ENCODE measurements at places on chromosomes 6 and 20.

GRCh38 chr6:123398072-123398471 lies 238.7 kb downstream of the TRDN start:
- DNase-seq, result no peak

- peak; percentile 89 for DNase-seq
Observed at GRCh38 chr6:83192871-83193746, at the start of the genes PGM3 and RWDD2A. TSS of gene PGM3 (minus strand) at chr6:83193265. CDS start at chr6:83191012, 2,253 bp downstream. TSS of gene RWDD2A (plus strand) at chr6:83193357. CDS start at chr6:83194452, 1,095 bp downstream.

DNA sequence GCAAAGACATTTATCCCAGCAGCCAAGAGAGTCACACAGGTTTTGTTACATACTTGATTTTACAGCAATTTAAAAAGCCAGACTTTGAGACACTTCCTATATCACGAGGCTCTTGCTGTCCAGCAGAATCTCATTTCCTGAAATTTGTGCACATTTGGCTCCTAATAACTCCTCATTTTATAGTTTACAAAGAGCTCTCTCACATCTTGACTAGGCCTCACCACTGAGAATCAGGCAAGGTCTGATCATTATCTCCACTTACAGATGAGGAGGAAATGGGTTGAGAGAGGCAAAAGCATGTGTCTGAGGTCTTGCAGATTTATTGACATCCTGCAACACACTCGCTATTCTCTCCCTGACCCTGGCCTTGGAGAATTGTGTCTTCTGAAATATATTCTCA lies 426.8 kb downstream of the MAFB start:
- no peak for DNase-seq

DNA sequence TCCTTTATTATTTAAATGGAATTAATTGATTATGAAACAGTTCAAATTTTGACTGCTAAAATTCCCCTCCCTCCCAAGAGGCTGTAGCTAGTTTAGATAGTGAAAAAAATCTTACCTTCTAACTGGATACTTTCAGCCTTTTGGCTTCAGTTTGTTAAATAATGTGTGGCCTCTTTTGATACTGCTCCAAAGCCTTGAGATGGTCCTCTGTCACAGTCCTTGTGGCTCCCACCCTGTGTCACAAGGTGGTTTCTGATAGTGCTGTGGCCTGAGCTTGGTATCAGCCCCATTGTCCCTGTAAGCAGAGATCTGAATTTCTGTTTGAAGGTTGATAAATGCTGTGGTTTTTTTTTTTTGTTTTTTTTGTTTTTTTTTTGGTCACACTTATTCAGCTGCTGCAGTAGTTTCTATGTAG lies 20.8 kb downstream of the PANK2 start:
- DNase-seq, result no peak

GRCh38 chr6:168520233-168520632 lies 79.2 kb downstream of the SMOC2 start:
- no peak for DNase-seq

DNA sequence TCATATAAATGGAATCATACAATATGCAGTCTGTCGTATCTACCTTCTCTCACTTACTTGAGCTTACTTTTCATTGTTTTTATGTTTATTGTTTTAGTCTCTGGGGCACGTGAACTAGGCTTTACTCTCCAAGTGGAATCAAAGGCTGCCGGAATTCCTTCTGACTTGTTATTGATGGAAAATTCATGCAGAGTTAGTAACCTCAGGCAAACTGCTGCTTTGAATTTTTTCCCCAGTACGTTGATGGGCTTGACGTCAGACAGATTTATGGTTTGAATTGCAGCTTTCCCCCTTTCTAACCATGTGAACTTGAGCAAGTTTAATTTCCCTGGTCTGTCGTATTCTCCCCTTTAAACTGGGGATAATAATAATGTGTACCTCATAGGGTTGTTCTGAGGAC lies 68.6 kb downstream of the ZDHHC14 start:
- peak; percentile 67 for DNase-seq

- no peak for DNase-seq
Observed at GRCh38 chr20:50692552-50692933, 1.2 kb upstream of the RIPOR3 start.

GRCh38 chr6:16511723-16512489 lies 249.4 kb downstream of the ATXN1 start:
- no peak for DNase-seq

- peak; percentile 31 for DNase-seq
Observed at GRCh38 chr6:152296648-152297376, 340.4 kb downstream of the SYNE1 start.

DNA sequence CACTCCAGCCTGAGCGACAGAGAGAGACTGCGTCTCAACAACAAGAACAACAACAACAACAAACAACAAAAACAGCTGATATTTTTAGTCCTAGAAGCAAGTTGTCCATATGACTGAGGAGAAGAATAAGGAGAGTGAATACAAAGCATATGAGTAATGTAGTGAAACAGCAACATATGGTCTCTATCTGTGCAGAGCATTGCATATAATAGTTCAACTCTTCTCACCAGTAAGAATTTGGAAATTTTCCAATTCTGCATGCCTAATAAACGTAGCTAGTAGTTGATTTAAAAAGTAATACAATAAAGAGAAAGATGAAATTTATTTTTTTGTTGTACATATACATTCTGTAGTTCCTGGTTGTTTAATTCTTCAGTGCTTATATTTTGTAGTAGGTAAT lies 129.7 kb upstream of the FAM83B start:
- DNase-seq, result peak; percentile 48

DNA sequence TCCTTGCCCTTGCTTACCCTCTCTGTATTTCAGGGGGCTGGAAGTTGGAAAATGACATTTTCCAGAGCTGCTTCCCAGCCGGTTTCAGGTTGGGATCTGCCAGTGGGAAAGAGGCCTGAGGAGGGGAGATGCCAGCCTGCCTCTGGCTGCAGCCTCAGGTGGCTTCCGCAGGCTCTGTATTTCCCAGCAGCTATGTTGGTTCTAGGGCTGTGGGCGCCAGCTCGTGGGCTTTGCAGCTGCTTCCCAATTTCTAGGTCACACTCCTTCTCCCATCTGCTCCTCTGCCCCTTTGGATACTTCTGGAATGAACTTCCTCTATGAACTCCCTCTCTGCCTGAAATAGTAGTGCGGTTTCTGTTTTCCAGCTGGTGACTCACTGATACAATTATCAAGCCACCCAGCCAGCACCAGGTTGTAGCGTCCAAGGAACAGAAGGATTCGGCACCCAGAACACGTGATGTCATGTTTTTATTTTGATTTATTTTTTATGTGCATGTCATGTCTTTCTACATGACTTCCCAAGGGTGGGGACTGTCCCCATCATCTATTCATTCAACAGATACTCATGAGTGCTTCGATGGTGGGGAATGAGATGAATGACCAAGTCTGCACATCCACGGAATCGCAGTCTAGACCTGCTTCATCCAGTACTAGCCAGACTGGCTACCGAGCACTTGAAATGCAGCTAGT lies 38.0 kb downstream of the TGM2 start:
- DNase-seq, result peak; percentile 78

DNA sequence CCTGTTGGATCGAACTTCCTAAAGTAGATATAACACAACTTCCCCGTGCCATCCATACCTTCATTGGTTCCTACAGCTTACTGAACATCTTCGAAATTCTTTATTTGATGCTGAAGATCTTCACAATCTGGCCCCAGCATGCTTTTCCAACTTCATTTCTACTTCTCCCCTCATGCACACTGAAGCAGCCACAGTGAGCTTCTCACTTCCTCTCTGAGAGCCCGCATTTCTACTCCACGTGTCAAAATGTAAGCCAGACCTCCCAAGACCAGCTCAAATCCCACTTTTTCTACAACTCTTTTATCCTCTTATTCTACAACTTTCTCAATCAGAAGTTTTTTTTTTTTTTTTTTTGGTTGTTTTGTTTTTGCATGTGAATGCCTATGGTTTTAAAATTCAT lies 254.7 kb downstream of the GMPR start:
- no peak for DNase-seq

DNA sequence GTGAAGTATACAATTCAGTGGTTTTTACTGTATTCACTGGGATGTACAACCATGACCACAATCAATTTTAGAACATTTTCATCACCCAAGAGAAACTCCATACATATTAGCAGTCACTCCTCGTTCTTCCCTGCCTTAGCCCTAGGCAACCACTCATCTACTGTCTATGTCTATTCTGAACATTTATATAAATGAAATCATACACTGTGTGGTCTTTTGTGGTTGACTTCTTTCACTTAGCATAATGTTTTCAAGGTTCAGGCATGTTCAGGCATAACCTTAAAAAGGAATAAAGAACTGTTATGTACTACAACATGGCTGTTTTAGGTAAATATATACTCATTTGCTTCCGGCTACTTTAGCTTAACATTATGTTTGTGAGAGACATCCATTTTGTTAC lies 37.3 kb downstream of the BLTP3A start:
- DNase-seq, result no peak

DNA sequence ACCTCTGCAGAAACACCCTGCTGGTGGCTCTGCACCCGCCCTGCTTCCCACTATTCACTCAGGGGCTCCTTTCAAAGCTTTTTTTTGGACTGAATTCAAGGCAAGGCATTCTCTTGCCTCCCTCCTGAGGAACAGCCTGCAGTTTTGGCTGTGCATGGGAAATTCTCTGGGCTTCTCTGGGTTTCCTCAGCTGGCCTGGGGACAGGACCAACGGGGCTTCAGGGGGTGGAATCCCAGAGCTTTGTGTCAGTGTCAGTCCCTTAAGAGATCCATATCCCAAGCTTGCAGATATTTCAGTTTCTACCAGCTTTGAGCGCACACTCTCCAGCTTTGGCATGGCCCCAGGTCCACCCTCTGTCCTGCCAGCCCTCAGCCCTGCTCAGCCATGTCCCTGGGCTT lies 2.0 kb downstream of the SCRT2 start:
- DNase-seq, result no peak

DNA sequence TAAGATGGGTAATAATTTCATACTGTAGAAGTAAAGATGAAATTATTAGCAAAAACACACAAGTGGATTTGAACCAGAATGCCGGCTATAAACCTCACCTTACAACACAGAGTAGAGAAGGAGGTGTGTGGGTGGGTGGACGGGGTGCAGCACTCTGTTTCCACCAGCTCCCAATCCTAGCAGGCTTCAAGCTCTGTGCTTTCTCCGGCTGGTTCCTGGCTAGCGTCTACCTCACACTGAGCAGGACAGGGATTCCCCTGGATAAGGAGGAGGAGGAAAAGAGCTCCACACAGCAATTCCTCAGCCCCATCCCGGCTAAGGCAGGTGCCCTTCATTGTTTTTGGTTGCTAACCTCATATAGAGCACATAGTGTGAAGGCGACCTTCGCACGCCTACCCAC lies 453.3 kb downstream of the C6orf118 start:
- DNase-seq, result no peak

DNA sequence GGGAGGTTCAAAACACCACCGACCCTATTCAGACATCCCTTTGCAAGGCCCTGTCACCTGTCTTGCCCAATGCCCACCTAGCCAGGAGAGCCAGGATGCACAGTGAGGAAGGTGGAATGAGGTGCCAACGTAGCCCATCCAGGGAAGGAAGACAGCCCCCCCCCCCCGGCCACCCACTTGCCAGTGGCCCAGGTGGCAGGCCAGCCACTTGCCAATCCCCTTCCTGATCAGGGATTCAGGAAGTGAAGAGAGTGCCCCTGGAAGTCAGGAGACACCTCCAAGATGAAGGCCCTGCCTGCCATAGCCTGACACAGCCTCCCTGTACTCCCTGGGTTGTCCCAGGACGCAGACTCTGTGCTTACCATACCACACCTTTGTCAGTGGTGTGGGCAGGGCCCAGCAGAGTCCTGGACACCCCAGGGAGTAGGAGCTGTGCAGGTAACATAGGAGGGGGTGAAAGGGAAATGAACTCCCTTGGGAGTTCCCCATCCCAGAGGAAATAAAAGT lies 54.7 kb downstream of the MRPL14 start:
- DNase-seq, result no peak

- no peak for DNase-seq
Observed at GRCh38 chr6:159430323-159430722, 261.1 kb downstream of the FNDC1 start.

- DNase-seq, result no peak
Observed at GRCh38 chr6:3617192-3617631, 134.3 kb downstream of the PXDC1 start.

GRCh38 chr6:107731422-107732319 lies 92.4 kb downstream of the SCML4 start:
- no peak for DNase-seq

DNA sequence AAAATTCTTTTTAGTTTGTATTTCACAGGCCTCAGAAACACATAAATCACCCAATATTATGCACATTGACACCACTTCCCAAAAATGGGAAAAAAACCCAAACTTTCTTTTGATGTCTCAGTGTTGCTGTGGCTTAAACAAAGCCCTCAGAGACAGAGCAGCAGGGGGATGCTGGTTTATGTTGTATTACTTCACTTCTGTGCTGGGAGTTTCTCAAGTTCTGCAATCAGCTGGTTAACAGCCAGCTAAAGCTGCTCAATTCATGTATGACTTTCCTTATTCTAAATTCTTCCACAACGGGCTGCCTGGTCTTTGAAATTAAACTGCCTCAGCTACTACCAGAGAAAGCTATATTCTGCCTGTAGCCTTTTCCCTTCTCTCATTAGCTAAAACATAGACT lies 5.6 kb downstream of the FILIP1 start:
- peak; percentile 91 for DNase-seq

GRCh38 chr6:3630258-3630835 lies 121.2 kb downstream of the PXDC1 start:
- DNase-seq, result no peak

All from choroid plexus epithelial cell (primary cell).